ENCODE measurements at places on chromosomes 1 and 21. TPM values are rescaled to one million over a fixed set of nuclear protein-coding genes. Genes with fewer than 3 reads are reported as not detected.

The NBPF6 gene
- not detected for total RNA-seq

The NTRK1 gene
- total RNA-seq = 0.42 TPM

The SLC22A15 gene
- 0.08 TPM for total RNA-seq

The DNAJC6 gene
- total RNA-seq = 2.5 TPM

The NEGR1 gene
- total RNA-seq = 0.03 TPM

The OR2T11 gene
- not detected for total RNA-seq

The SYPL2 gene
- not detected for total RNA-seq

The BLACAT1 gene
- not detected for total RNA-seq

The SWT1 gene
- 5.3 TPM for total RNA-seq

The PRAMEF10 gene
- not detected for total RNA-seq

The BMP8A gene
- not detected for total RNA-seq

The TMEM200B gene
- not detected for total RNA-seq

The IL20 gene
- not detected for total RNA-seq

The MYOG gene
- total RNA-seq = not detected

The IRF6 gene
- 0.74 TPM for total RNA-seq

The LCE3E gene
- total RNA-seq = not detected

The IFI44 gene
- total RNA-seq = 67.4 TPM

The ZNF678 gene
- 2.9 TPM for total RNA-seq

The BTG3 gene
- total RNA-seq = 81.9 TPM

The AZIN2 gene
- total RNA-seq = 4.9 TPM

The FCGR3A gene
- 0.34 TPM for total RNA-seq

The OR2L3 gene
- total RNA-seq = not detected

The LCE3D gene
- total RNA-seq = not detected

The ETNK2 gene
- total RNA-seq = 11.7 TPM

The HMCN1 gene
- total RNA-seq = 0.14 TPM

The ARMH1 gene
- total RNA-seq = 84.0 TPM

The STUM gene
- total RNA-seq = not detected

The FNDC5 gene
- not detected for total RNA-seq

The AADACL3 gene
- total RNA-seq = not detected

The CFHR5 gene
- total RNA-seq = not detected

The SPRR4 gene
- total RNA-seq = not detected

The APOBEC4 gene
- not detected for total RNA-seq

The PLEKHN1 gene
- 0.95 TPM for total RNA-seq

The TMEM269 gene
- total RNA-seq = 1.1 TPM

The RPE65 gene
- not detected for total RNA-seq

The SLC25A34 gene
- total RNA-seq = 2.8 TPM

The COL16A1 gene
- total RNA-seq = not detected
